CD4-positive, alpha-beta T cell treated with Interleukin-4 for 4 hours (primary cell): ENCODE measurements at places on chromosomes 13 and 19.

DNA sequence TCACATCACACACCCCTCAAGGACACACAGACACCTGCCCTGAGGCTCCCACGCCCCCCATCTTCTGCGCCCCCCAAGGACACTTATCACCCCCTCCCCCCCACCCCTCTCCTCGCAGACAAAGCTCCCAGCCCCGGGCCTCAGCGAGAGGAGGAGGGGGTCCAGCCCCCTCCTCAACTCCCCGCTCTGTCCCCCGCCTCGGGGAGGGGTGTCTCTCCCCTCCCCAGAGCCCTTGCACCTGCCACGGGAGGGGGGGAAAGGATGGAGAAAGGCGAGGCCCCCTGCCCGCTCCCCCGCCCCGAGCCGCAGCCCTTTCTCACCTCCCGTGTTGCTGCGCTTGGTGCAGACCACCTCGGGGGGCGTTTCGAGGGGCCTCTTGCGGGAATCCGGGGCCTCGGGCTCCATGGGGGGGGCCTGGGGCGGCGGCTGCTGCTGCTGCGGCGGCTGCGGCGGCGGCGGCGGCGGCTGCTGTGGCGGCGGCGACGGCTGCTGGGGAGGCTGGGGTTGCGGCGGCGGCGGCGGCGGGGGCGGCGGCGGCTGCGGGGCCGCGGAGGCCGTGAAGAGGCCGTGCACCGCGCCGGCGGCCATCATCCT, 621 bp downstream of the NOVA2 start:
- no peak for DNase-seq

DNA sequence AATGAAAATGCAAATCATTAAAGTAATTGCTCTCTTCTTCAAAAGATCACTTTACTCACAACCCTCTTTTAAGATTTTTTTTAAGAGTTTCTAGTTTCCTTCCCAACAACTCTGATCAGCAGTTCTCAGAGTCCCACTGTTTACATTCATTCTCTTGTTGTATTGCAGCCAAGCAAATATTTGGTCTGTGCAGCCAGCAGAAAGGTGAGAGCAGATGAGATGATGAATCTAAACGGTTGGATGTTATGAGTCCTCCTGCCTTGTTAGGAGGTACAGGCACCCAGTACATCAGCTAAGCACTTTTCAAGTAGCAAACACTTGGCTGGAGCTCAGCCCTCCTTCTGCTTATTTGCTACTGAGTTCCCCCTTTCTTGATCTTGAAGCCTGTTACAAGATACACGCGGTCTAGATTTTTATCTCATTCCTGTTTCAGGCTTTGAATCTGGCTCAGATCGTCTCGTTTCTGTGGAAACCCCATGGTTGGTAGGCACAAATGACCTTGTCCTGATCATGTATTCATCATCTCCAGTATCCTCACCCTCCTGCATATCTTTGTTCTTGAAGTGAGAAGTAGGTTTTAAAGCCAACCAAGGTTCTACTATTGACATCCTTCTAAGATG, 300.7 kb downstream of the DCT start:
- DNase-seq: no peak

DNA sequence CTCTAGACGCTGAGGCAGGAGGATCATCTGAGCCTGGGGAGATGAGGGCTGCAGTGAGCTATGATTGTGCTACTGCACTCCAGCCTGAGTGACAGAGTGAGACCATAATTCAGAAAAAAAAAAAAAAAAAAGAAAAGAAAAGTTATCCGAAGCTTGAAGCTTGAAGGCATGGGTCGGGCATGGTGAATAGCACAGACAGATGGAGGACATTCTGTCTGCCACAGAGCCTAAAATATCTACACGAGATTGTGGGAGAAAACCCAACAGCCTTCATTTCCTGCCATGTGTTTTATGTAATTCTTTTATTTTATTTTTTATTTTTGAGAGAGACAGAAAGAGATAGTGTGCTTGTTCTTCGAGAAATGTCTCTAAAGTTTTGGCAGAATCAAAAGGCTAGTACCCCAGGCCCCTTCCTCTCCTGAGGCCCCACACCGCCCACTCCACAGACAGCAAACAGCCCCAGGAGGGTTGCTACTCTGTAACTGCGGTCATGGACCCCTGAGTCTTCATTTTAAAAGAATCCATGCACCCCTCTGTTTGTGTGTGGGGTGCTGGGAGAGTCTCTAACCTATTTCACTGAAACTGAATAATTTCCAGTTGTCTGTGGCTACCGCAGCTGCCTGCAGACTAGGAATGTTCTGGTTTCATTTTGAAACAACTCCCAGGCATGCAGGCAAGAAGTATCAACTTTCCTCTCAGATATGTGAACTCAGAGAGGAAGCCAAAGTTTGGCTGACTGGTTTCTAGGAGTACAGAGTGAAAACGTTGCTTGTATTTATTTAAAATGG, 38.4 kb upstream of the RCBTB2 start:
- DNase-seq: no peak

GRCh38 chr19:39405958-39406655, 540 bp upstream of the ZFP36 start:
- DNase-seq: peak; percentile 94

- DNase-seq: no peak
Observed at GRCh38 chr13:51626749-51627148, 42.5 kb downstream of the WDFY2 start.

- DNase-seq: no peak
Observed at GRCh38 chr13:81664872-81665271, 1323.9 kb upstream of the SPRY2 start.

DNA sequence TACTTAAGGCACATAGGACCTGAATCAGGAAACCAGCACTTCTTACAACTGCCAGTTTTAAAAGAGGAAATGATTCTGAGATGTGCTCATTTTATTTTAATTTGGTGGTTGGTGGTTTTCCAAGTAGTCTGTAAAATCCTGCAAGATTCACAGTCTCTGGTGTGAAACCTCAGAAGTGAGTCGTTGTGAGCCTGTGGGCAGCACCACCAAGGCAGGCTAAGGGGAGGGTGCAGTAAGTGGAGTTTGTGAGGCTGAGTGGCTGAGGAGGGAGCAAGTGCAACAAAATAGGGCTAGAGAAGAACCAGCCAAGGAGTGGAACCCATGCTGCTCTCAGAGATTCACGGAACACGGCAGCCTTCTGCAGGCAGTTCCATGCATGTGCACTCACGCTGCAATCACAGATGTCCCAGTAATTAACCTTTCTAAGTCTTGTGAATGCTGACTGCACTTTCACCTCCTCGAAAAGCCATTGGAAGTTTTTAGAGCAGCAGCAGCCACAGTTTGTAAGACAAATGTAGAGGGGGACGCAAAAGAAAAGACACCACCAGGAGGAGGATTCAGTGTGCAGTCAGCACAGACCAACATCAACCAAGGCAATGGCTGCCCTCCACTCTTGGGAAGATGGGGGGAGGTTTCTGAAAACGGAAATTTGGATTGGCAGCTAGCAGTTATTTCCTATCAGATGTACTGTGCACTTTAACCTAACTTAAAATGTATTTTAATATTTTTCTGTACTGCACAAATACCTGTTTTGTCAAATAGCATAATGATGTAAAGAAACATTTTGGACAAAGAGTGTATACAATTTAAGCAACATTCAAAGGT, 44.9 kb downstream of the ESD start:
- DNase-seq: peak; percentile 77

- DNase-seq: no peak
Observed at GRCh38 chr19:34135821-34136611, 36.3 kb upstream of the LSM14A start.

DNA sequence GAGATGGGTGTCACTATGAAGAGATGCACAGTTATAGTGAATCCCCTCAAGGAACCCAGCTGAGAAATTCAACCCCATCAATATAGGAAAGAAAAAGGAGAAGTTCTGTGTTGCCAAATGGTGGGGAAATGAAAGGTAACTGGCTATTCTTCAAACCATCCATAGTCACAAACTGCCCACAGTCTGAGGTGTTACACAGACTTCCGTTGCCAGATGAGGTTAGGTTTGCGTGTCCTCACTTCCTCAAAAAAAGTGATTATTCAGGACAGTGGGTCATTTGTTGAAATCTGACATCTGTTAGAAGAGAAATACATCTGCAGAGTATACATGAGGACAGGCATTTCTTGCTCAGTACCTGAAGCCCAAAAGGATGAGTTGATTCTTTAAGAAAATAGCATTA, 9.0 kb downstream of the SIGLEC5 start:
- DNase-seq: peak; percentile 9

DNA sequence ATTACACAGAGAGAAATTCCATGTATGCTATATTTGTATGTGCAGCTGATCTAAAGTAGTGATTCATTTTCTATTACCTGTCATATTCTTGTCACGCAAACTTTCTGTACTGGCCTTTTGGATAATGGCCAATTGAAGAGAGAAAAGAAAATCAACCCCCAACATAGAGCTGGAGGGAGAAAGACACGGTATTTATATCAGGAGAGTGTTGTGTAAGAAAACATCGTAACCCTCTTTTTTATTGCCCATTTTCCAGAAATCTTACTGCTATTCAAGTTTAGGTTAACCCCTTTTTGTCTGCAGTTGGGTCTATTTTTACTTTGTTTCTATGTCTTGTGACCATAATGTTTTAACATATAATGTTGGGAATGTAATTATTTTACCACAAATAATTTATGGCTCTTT, 27.9 kb downstream of the DGKH start:
- no peak for DNase-seq

- DNase-seq: no peak
Observed at GRCh38 chr19:10113964-10114650, 2.6 kb downstream of the P2RY11 start.

GRCh38 chr13:92591117-92591516, 635.5 kb upstream of the GPC6 start:
- DNase-seq: no peak

DNA sequence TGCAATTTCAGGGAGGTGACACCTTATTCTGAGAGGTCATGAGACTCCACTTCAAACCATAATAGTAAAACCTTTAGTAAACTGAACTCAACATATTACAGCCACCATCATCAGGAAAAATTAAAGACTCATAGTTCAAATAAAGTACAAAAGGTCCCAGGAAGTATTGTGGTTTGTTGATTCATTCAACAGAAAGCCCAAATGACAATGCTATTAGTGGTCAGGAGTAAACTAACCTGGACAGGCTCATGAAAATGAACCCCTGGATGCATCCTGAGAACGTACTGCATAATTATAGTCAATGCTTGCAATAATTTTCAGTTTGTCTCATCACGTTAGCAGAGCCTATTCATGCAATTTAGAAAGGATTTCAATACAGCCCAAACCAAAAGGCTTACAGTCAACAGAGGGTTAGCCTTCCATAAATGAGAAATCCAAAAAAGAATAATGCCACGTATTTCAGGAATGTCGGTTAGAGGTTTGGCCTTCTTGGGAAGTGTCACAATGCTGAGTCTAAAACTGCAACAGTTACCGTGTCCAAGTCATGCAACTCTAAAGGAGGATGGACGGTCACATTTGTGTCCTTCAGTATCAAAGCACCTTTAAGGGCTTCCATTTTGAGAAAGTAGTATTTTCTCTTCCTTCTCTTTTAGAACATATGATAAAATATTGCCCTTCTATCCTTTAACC, 280.8 kb downstream of the ABCC4 start:
- no peak for DNase-seq

- no peak for DNase-seq
Observed at GRCh38 chr19:47407417-47407774, 11.9 kb downstream of the MEIS3 start.

DNA sequence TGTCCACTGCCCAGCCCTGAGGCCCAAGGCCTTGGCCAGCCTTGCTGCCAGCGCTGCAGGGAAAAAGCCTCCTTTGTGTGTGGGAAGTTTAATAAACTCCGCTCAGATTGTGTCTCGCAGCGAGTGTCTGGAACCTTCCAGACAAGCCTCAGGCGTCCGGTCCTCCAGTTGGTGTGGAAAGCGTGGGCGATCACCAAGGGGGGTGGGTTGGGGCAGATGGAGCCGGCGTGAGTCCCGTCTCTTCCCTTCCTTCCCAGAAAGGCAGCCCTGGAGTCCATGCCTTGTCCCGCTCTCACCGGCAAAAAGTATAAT, 4.6 kb downstream of the STK11 start:
- DNase-seq: no peak

DNA sequence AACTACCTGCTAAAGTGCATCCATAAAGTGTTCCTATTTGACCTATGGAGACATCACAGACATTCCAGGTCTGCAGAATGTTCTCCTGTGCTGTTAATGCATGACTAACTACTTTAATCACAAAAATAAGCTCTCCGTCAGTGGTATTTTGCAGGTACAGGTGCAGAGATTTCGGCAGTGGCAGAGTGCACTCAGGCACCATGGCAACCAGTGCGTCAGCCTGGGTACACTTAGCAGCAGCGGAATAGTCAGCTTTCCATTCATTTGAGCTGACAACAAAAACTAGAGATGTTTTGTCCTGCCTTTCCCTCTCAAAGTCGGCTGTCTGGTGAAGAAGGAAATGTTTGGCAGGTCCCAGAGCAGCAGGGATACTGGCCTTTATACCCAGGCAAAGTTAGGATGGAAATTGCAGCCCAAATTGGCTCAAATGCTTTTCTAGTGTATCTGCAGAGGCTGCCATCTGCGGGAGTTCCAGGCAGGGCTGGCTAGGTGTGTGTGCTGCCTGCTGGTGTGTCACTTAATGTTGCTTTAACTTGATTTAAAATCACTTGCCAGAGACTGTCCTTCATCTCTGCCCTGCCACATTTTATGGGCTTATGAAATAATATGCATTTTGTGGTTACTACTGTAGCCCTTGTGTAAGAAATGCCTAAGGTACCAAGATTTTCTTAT, 195.8 kb downstream of the RAP2A start:
- no peak for DNase-seq

- no peak for DNase-seq
Observed at GRCh38 chr13:48356750-48357149, 53.2 kb downstream of the RB1 start.

DNA sequence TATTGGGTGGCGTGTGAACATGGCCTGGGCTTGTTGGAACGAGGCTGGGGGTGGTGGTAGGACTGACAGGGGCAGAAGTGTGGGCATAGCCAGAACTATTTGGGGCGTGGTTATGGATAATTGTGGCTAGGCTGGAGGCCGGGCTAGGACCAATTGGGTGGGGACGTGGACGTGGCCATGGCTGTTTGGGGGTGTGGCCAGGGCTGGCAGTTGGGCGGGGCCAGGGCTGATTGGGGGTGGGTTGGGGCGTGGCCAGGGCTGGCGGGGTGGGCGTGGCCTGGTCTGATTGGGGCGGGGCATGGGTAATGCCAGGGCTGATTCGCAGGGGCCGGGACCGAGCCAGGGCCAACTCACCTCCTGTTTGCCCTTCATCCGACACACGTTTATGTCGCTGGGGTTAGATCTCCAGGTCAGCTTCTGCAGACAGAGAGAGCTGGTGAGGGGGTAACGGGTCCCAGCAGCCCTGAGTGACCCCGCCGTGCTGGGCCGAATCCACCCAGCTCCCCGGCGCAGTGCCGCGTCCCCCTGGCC, 2.8 kb downstream of the SEMA6B start:
- DNase-seq: no peak

DNA sequence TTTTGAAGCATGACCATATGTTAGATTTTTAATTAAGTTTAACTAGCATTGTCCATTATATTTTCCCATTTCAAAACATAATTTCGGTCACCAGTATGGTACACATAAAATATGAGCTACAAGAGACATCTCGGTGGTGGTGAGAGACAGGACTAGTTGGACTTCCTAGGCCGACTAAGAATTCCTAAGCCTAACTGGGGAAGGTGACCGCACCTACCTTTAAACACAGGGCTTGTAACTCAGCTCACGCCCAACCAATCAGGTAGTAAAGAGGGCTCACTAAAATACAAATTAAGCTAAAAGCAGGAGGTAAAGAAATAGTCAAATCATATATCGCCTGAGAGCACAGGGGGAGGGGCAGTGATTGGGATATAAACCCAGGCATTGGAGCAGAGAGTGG, 22.9 kb downstream of the DNAJC15 start:
- DNase-seq: no peak
